ENCODE measurements at places on chromosomes 12 and 14. TPM values are rescaled to one million over a fixed set of nuclear protein-coding genes. Genes with fewer than 3 reads are reported as not detected.

FSCB gene
- not detected for total RNA-seq

WNT1 gene
- not detected for total RNA-seq

CAPZA3 gene
- not detected for total RNA-seq

SLCO1B1 gene
- total RNA-seq, result not detected

CCDC184 gene
- 0.18 TPM for total RNA-seq

SBNO1 gene
- 48.6 TPM for total RNA-seq

CCT2 gene
- 211 TPM for total RNA-seq

LRRK2 gene
- total RNA-seq, result 59.9 TPM

GLS2 gene
- total RNA-seq, result 2.6 TPM

CLEC4D gene
- not detected for total RNA-seq

BBS10 gene
- total RNA-seq, result 8.0 TPM

CRY1 gene
- 7.1 TPM for total RNA-seq

OR11H6 gene
- not detected for total RNA-seq

HCAR3 gene
- not detected for total RNA-seq

TSPAN8 gene
- not detected for total RNA-seq

SIX4 gene
- total RNA-seq, result not detected

C12orf50 gene
- 0.12 TPM for total RNA-seq

KSR2 gene
- total RNA-seq, result not detected

CD4 gene
- 0.22 TPM for total RNA-seq

NOXRED1 gene
- 0.27 TPM for total RNA-seq

IL31 gene
- total RNA-seq, result not detected

FAM181A gene
- not detected for total RNA-seq

COL2A1 gene
- not detected for total RNA-seq

CCDC38 gene
- total RNA-seq, result 0.42 TPM

NRL gene
- 5.4 TPM for total RNA-seq
